ENCODE measurements at places on chromosomes 12 and 14.
A peak's percentile ranks its signal among the peaks of the same experiment; 100 is the strongest.

GRCh38 chr12:126337556-126338441 is 1272.6 kb downstream of the AACS start:
- no peak for DNase-seq

- DNase-seq, result no peak
Measured at GRCh38 chr14:71687166-71687831, 244.9 kb upstream of the RGS6 start.

DNA sequence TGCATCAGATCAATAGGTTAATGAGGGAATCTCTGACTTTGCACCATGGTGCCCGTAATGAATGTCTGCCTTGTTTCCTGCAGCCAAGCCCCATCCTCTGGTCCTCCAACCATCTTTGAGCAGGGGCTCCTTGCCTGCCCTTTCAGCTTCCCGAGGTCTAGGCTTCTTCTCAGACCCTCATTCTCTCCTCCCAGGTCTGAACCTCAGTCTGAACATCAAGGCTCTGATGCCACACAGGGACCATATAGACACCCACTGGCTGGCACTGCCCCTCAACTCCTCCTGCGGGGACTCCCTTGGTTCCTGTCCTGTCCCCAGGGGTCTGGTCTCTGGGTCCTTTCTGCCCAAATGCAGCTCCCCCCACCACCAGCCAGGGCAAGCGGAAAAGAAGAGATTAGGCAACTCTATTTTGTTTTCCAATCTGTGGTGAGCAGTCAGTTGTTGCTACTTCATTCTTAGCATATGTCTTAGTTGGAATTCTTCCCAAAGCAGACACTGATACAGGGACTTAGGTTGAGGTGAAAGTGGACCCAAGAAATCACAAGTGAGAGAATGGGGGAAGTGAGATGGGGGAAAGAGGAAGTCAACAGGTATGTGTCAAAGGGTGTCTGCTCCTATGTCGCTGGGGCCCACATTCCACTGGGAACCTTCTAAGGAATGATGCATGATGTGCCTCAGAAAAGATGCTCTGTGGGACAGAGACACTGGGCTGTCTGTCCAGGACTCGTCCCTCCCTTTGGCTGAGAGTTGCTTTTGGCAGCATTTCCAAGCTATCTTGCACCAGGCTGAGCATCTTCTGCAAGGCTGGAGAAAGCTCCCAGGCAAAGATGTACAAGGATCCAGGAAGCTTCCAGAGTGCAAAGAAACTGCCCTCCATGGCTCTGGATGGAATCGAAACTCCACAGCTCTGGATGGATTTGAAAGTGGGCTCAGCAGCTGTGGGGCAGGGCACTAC is 1096.5 kb upstream of the TMEM132C start:
- no peak for DNase-seq

DNA sequence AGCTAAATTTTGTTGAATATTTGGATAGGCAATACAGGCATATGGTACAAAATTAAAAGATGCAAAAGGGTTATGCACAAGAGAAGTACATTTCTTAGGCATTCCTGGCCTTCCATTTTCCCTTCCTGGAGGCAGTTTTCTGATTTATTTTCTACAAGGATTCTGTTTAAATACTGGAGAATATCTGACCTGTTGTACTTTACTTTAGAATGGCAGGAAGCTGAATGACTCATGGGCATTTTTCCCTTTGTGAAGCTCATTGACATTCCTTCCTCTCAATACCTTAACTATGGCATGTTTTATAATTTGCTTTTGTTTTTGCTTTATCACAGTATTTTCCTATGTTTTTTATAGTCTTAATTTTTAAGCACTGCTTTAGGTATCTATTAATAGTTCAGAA is 62.7 kb downstream of the RCOR1 start:
- no peak for DNase-seq

DNA sequence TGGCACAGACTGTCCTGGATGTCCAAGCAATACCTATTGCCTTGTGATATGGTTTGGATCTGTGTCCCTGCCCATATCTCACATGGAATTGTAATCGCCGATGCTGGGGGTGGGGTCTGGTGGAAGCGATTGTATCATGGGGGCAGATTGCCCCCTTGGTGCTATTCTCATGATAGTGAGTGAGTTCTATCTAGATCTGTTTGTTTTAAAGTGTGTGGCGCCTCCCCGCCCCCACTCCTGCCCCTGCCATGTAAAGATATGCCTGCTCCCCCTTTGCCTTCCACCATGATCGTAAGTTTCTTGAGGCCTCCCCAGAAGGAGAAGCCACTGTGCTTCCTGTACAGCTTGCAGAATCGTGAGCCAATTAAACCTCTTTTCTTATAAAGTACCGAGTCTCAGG is 16.8 kb upstream of the LRRC10 start:
- DNase-seq, result no peak

- DNase-seq, result no peak
Measured at GRCh38 chr12:104166465-104166864, 28.5 kb upstream of the NFYB start.

- DNase-seq, result no peak
Measured at GRCh38 chr12:48998497-48999353, 450 bp downstream of the DDN start.

GRCh38 chr12:32846053-32846452 is 50.5 kb downstream of the PKP2 start:
- no peak for DNase-seq

DNA sequence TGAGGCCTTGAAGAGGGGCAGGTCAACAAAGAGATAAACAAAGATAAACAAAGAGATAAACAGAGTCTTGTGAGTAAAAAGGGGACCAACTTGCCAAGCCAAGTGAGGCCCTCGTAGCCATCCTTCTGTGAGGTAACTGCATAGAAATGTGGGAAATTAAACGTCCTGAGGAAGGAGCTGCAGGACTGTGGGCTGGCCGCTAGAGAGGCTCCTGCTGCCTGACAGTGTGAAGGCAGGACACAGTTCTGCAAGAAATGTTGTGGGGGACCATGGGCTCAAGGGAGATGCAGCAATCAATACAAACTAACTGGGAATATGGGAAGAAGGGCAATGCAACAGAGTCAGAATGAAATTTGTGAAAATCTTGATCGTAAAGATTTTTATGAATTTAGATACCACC is 91.9 kb downstream of the SLC8A3 start:
- DNase-seq, result no peak

DNA sequence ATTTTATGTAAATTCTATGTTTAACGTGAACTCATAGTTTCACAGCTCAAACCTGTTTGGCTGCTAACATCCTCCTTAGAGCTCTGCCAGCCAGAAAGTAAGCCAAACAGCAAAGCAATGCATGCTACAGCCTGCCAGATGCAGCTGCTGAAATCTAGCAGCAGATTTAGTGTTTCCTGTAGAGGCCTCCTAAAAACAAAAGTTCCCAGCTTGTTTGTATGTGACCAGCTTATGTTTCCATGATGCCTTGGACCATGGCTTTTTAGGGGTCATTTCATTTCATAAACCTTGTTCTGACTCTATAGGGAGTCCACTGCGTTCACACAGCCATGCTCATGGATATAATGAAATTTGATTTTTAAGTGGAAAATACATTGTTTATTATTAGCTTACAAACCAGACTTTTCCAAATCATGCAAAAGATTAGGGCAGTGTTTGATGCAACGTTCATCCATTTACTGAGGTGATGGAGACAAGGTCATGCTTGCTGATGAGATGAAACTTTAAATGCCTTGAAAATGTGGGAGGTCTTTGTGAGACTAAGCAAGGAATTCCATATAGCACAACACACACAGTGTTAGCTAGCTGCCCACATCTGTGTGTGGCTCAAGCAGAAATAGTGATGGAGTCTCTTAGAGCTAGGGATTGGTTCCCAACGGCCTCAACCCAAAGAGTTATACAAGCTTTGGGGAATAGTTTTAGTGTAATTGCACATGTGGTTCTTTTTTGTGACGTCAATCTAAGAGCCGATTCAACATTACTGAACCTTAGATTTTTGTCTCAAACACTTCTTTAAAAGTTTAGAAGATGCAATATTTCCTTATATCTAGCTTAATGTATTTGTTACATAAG is 157.5 kb upstream of the LRIG3 start:
- no peak for DNase-seq

- DNase-seq, result peak; percentile 28
Measured at GRCh38 chr14:99884834-99885648, 91.8 kb downstream of the EML1 start.

DNA sequence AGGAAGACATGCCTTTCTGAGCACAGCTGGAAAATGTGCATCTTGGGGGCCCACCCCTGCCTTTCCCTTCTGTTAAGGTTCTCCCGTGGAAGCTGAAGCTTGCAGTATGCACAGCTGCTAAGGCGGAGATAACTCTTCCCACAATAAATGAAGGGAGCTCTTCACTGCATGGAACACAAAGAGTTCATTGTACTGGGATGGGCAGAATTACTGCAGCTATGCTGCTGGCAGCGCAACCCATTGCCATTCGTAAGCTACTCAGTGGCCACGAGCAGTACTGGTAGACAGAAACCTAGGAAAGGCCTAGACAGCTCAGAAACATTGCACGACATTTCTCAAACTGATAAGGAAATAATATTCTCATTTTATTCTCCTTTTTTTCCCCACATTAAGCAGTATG is 310.2 kb downstream of the MDGA2 start:
- no peak for DNase-seq

GRCh38 chr14:35631071-35631805 is 97.3 kb downstream of the INSM2 start:
- DNase-seq, result no peak

DNA sequence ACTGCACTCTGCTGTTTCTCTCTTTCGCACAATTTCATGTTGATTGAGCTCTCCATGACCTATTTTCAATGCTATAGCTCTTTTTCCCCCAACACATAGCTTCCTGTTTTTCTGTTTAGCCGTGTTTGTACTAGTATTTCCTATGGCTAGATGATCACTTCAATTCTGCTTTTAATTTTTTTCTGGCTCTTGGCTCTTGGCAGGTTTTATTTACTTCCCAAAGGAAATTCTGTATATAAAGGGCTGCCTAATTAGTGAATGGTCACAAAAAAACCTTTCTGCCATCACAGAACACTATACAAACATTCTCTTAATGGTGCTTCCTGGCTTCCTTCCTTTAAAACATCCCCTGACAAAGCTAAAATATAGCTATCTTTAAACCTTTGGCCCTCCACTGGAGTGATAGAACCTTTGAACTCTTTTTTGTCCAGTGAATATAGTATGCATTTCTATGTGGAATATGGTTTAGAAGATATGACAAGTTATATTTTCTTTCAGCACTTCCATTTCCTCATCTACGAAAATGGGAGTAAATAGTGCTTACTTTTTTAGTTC is 88.2 kb downstream of the RASSF9 start:
- DNase-seq, result no peak

GRCh38 chr12:52205612-52206303 is 13.9 kb upstream of the KRT80 start:
- DNase-seq, result no peak

- DNase-seq, result no peak
Measured at GRCh38 chr12:111093428-111094142, 173.2 kb upstream of the MYL2 start.

- no peak for DNase-seq
Measured at GRCh38 chr12:49365542-49365941, 1.7 kb upstream of the SPATS2 start.

DNA sequence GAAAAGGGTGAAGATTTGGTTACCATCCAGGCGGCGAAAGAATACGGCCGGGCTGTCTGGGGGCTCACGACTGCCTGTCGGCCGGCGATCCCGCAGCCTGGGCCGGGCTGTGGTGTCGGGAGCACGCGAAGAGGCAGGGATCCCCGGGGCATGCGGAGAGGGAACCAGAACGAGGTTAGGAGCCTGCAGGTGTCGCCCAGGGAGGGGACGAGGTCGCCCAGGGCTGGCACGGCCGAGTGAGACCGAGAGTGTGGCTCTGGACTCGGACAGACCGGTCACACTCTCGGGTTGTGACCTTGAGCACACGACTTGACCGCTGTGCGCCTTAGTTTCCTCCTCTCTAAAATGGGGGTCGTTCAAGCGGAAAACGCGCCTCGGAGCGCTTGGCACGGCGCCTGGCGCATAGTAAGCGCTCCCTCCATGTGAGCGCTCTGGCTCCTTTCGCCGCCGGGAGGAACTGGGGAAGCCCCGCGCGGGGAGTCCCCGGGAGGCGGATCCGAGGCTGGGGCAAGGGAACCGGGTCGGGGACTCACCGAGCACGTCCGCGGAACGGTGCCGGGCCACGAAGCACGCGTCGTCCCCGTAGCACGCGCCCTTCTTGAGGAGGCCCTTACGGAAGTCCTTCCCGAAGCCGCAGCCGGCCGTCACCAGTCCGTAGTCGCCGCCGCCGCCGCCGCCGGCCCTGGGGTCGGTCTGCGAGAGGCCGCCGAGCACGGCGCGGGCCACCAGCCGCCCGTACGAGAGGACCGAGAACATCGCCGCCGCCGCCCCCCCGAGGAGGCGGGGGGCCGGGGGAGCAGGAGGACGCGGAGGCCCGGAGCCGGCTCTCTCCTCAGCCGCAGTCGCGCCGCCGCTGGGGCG is 612 bp downstream of the PPTC7 start:
- no peak for DNase-seq

- DNase-seq, result no peak
Measured at GRCh38 chr14:101966742-101967141, 2.4 kb downstream of the DYNC1H1 start.

DNA sequence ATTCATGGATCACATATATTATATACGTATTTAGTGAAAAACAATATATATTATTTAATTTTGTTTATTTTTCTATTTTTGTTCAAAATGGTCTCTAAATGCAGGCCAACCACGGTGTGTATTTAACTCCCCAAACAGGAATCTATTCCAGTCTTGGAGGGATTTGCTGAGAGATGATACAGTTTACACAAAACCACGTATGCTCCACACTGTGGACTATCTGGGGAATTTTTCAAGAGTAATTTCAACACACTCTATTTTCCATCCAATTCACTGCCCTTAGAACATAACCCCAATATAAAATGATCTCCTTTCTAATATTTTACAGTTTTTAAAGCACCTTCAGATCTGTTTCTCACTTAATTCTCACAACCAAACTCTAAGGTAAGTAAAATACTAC is 15.3 kb downstream of the EML1 start:
- no peak for DNase-seq

- DNase-seq, result no peak
Measured at GRCh38 chr12:27573972-27574371, 50.0 kb downstream of the PPFIBP1 start.

DNA sequence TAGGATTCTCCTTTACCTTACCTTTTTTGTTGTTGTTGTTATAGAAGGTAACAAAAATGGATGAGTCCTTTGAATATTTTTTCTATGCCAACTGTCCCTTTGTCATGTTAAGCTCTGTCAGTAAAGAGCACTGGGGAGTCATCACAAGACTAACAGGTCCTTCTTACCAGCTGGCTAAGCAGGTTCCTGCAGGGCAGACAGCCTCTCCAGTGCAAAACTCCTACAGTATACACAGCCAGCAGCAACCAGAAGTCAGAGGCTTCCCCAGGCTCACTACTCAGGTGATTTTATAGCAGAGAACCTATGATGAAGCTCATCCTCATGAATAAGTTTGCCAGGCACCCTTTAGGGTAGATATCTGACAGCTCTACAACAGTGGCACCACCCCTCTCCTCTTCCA is 271.1 kb downstream of the RERGL start:
- DNase-seq, result no peak
